ENCODE measurements at places on chromosomes 4 and X.
A peak's percentile ranks its signal among the peaks of the same experiment; 100 is the strongest.

- DNase-seq: no peak
Measured at GRCh38 chrX:9730752-9731151, 34.9 kb downstream of the GPR143 start.

DNA sequence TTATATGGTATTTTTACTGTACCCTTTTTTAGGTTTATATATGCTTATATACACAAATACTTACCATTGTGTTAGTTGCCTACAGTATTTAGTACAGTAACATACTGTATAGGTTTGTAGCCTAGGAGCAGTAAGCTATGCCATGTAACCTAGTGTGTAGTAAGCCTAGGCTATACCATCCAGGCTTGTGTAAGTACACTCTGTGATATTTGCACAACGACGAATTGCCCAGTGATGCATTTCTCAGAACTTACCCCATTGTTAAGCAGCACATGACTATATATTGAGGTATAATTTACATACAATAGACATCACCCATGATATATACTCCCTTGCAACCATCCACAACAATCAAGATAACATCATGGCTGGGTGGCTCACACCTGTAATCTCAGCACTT is 40.1 kb downstream of the STAG2 start:
- DNase-seq: no peak

DNA sequence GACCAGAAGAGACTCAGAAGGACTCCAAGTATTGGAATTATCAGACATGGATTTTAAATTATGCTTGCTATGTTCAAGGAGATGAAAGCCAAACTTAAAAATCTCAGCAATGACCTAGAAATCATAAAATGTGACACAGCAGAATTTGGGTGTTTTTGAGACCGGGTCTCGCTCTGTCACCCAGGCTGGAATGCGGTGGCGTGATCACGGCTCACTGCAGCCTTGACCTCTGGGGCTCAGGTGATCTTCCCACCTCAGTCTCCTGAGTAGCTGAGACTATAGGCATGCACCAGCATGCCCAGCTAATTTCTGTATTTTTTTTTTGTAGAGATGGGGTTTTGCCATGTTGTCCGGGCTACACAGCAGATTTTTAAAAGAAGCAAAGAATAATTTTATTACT is 12.7 kb downstream of the TAB3 start:
- DNase-seq: no peak

GRCh38 chr4:172707622-172708021 is 461.0 kb upstream of the GALNT7 start:
- DNase-seq: no peak

- no peak for DNase-seq
Measured at GRCh38 chrX:76076124-76076523, 96.7 kb upstream of the PBDC1 start.

- DNase-seq: no peak
Measured at GRCh38 chrX:53241558-53241957, 16.6 kb upstream of the KDM5C start.

- DNase-seq: peak; percentile 0
Measured at GRCh38 chrX:128106630-128107029, 54.4 kb upstream of the ACTRT1 start.

GRCh38 chrX:38514016-38514854 is 47.1 kb upstream of the TSPAN7 start:
- no peak for DNase-seq

GRCh38 chr4:153620352-153620751 is 63.7 kb upstream of the TLR2 start:
- DNase-seq: no peak

- DNase-seq: no peak
Measured at GRCh38 chr4:39609454-39609931, 29.2 kb downstream of the SMIM14 start.

DNA sequence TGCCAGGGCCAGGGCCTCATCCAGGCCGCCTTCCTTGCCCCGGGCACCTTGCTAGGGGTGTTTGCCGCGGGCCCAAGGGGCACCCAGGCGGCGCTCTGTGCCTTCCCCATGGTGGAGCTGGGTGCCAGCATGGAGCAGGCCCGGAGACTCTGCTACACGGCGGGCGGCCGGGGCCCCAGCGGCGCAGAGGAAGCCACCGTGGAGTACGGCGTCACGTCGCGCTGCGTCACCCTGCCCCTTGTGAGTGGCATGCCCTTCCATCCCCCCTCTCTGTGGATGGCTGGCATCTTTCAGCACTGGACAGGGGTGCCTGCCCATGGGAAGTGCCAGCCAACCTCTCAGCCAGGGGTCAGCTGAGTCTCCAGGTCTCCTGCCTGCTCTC is 3.6 kb downstream of the PLXNB3 start:
- DNase-seq: no peak

GRCh38 chr4:26178854-26179253 is 142.0 kb upstream of the RBPJ start:
- no peak for DNase-seq

All from HTR-8/SVneo (cell line).